ENCODE measurements at places on chromosomes 1 and 21. TPM values are rescaled to one million over a fixed set of nuclear protein-coding genes. Genes with fewer than 3 reads are reported as not detected.

The TNFRSF18 gene
- total RNA-seq: 1.1 TPM

The YY1AP1 gene
- total RNA-seq: 41.8 TPM

The TRNP1 gene
- 49.4 TPM for total RNA-seq

The CLCA1 gene
- total RNA-seq: 0.11 TPM

The MIXL1 gene
- 6.4 TPM for total RNA-seq

The KRTAP19-4 gene
- not detected for total RNA-seq

The NES gene
- total RNA-seq: 103 TPM

The TLR5 gene
- total RNA-seq: 0.73 TPM

The TTC22 gene
- total RNA-seq: 0.63 TPM

The SERTAD4 gene
- 2.7 TPM for total RNA-seq

The CFH gene
- total RNA-seq: 0.34 TPM

The CYP4A22 gene
- not detected for total RNA-seq

The CD1B gene
- not detected for total RNA-seq

The BARHL2 gene
- total RNA-seq: not detected

The UMODL1 gene
- total RNA-seq: not detected

The ATAD3C gene
- total RNA-seq: 0.94 TPM

The LMO4 gene
- total RNA-seq: 72.5 TPM

The LINGO4 gene
- total RNA-seq: not detected

The PKLR gene
- 2.5 TPM for total RNA-seq

The ODF2L gene
- total RNA-seq: 24.4 TPM

The CIART gene
- 7.8 TPM for total RNA-seq

The HCN3 gene
- 5.9 TPM for total RNA-seq

The LAMTOR5 gene
- 106 TPM for total RNA-seq

The LRRC71 gene
- total RNA-seq: 0.30 TPM

The TRIM58 gene
- 1.6 TPM for total RNA-seq

The ANKRD35 gene
- 2.9 TPM for total RNA-seq

The TRAF5 gene
- total RNA-seq: 25.8 TPM

The INAVA gene
- 41.2 TPM for total RNA-seq

The PCP4 gene
- total RNA-seq: 2.1 TPM
